ENCODE measurements at places on chromosomes 5 and 9.

- no peak for DNase-seq
Measured at GRCh38 chr9:35415402-35416097, 74.4 kb upstream of the RUSC2 start.

DNA sequence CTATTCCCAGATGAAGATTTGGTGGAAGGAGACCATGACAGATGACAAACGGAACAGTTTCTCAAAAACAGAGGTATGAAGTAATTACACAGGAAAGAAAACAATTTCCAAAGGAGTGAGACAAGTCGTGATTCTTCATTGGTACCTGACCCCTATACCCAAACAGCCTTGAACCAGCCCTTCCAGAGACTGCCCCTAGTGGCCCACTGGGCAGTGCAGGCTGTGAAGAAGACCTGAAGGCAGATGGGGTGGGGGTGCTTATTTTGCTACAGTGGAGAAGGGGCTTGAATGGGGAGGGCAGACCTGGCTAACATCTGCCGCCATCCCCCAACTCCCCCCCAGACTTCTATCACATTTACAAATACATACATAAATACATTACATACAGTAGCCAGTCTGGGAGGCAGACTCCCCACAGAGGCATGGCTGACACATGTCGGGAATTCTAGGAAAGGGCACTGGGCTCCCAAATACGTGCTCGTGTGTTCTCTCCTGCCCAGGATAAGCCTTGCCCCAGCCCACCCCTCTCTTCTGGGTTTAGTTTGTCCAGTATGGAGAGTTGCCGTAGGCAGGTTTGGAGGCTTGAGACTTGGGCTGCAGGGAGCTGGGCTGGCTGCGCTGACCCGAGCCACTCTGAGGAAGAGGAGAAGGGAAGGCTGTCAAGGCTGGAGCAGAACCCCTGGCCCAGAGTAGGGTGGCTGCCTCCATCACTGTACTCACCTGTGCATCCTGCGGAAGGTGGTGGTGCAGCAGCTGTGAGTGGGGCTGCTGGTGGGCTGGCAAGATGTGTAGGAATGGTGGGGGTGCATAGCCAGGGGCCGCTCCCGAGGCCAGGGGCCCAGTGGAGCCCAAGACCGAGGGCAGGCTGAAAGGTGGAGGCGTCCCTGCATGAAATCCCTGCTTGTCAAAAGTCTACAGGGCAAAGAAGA lies 105.3 kb downstream of the UBE2R2 start:
- DNase-seq: no peak

- DNase-seq: no peak
Measured at GRCh38 chr9:79301085-79301484, 270.7 kb upstream of the TLE4 start.

GRCh38 chr9:134136118-134136995 lies 475 bp downstream of the WDR5 start:
- DNase-seq: no peak

DNA sequence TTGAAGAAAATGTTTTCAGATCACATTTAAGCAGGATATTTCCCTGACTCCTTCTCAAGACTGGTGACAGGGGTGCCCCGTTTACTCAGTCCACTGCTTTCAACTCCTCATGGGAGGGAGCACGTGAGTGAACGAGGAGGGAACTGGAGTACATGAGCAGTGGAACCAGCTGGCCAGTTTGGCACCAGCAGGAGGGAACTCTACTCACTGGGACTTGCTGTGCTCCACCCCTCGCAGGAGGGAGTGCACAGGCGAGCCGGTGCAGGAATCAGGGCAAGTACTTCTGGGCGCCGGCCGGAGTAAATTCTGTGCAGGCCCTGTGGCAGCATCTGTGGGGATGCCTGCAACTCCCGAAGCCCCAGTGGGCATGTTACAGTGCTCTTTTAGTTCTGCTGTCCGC lies 1941.1 kb upstream of the C9orf72 start:
- no peak for DNase-seq

GRCh38 chr9:35990155-35990554 lies 32.2 kb upstream of the OR2S2 start:
- no peak for DNase-seq

- no peak for DNase-seq
Measured at GRCh38 chr5:10243660-10244240, 5.9 kb downstream of the ATPSCKMT start.

DNA sequence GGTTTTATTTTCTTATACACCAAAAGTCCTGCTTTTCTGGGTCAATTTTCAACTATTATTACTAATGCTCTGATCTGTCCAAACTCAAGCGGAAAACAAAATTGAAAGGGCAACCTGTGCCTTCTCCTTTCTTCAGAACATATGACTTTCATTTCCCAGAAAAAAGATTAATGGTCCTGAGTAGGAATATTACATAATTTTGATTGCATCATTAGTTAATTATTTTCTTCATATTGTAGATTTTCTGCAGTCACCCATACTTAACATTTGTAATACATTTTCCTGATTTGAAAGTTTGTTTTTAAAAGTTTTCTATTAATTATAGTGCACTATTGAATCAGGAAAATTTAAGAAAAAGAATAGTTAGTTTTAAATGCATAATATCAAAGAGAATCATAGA lies 1.7 kb upstream of the PCDHB8 start:
- DNase-seq: no peak
